A172 (cell line): ENCODE measurements at places on chromosomes 2 and 18.

DNA sequence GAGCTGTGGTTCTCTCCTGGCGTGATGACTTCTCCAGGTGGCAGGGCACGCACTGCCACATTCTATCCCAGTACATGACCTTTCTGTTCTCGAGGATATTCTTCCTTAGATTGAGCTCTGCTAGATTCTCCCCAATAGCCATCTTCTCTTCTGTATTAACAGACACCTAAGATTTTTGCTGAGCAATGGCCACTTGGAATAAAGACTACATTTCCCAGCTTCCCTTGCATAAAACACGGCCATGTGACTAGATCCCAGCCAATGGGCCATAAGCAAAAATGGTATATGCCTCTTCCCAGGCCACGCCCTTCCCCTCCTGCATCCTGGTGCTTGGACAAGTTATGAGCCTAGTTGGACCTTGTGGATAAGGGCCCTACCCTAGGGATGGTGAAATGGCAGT lies 82.1 kb downstream of the EIF2AK3 start:
- peak; percentile 80 for DNase-seq

GRCh38 chr2:37555457-37555856 lies 116.0 kb downstream of the CDC42EP3 start:
- DNase-seq, result no peak

DNA sequence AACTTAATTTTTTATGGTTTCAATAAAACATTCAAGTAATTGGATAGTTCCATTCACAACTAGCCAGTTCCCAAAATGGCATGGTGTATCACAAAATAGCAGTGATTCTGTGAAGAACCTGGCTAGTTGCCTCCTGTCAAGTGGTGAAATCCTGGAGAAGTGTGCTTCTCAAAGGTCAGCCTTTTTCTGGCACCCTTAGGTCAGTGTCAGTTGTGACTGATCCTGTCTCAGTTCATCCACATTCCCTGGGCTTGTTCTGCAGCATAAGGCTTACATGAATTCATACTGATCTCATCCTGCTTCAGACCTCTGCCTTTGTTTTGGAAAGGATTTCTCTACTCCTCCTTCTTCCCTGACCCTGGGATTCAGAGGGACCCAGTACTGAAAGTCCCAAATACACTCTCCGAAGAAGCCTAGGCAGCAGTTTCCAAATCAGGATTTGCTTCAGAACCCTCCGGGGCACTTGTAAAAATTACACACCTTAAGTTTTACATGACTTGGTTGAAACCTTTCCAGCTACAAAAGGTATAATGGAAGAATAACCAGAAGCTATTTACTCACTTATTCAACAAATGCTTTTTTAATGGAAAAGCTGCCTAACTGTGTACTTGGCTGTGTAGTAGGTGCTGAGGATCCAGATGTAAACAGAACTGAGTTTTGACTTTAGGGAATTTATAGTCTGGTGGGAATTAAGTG lies 11.0 kb downstream of the MAP3K20 start:
- no peak for DNase-seq

- no peak for DNase-seq
Observed at GRCh38 chr2:177315364-177315763, 50.8 kb upstream of the NFE2L2 start.

DNA sequence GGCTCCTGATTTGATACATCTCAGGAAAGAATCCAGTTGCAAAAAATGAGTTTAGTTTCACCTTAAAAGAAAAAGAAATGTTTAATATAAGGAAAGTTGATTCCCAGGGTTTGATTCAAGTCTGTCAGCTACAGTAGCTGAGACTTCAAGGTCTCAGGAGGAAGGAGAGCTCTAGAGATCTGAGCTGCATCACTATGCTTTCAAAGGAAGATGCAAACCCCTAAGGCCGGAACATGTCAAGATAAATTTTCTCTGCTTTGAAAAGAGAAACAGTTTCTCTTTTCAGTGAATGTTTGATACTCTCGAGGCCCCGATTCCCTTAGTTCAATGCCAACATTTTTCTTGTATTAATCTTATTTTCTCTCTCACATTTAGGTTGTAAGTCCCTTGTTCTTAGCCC lies 128.6 kb downstream of the RGPD3 start:
- DNase-seq, result no peak

- DNase-seq, result no peak
Observed at GRCh38 chr2:189048189-189048588, 74.0 kb downstream of the COL3A1 start.

GRCh38 chr2:62362561-62362960 lies 143.4 kb downstream of the TMEM17 start:
- DNase-seq, result no peak

GRCh38 chr18:34991152-34991551 lies 50.1 kb upstream of the MAPRE2 start:
- DNase-seq, result no peak

- DNase-seq, result no peak
Observed at GRCh38 chr2:239213643-239214101, 187.1 kb downstream of the HDAC4 start.

GRCh38 chr18:66971960-66972359 lies 368.1 kb upstream of the CDH19 start:
- no peak for DNase-seq

DNA sequence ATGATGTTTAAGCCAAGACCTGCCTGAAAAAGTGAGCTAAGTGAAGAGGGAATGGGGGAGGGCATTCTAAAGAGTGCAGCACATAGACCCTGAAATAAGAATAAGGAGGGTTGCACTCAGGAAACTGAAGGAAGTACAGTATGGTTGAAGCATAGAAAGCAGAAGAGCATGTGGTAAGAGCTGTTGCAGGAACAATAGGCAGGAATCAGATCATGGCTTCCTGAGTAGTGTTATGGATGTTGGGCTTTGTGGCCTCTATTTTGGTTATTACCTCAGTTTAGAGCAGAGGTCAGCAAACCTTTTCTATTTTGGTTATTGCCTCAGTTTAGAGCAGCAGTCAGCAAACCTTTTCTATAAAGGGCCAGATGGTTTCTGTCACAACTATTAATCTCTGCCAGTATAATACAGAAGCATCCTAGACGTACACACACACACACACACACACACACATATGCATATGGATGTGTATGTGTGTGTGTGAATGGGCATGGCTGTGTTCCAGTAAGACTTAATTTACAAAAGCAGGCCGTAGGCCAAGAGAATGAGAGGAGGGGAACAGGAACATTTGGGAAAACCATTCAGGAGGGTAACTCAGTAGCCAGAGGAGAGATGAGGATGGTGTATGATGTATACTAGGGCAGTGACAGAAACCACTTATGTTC lies 91.1 kb upstream of the MYO3B start:
- no peak for DNase-seq

- DNase-seq, result peak; percentile 68
Observed at GRCh38 chr2:33068261-33068660, 121.5 kb downstream of the LTBP1 start.

DNA sequence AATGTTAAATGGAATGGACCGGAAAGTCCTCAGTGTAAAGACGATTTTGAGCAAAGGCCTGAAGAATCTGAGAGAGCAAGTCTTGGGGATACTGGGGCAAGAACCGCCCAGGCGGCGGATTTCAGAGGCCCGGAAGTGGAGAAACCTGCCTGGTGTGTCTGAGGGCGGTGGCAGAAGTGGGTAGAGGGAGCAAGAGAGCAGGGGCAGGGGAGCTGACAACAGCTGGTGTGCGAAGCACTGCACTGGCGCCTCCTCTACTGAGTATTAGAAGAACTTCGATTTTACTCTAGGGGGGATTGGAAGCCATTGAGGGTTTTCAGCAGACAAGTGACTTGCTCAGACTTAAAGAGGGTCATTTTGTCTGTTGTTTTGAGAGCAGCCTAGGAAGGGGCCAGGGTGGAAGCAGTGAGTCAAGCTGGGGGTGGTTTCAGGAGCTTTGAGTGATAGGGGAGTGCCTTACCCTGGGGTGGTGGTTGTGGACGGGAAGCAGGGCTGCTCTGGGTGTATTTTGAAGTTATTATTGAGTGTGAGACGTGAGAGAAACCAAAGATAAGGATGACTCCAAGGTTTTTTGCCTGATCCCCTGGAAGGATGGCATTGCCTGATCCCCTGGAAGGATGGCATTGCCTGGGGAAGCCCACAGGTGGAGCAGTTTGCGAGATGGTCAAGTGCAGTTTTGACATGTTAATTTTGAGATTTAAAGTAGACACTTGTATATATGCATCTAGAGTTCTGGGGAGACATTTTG lies 52.5 kb downstream of the ZNF236 start:
- no peak for DNase-seq

DNA sequence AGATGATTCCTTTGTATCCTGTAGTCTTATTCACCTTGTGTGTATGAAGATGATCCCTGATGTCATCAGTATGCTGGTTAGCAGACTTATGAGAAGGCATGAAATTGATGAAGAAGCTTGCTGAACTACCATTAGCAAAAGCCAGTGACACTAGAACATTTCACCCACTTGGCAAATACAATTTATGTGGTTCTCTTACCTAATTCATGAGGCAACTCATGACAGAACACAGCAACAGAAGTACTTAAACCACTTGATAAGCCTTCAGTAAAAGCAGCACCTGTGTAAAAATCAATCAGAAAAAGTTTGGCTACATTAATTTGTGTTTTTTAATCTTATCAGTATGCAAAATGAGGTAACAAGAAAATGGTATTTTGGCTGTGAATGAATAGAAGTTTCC lies 16.8 kb downstream of the SLC39A6 start:
- no peak for DNase-seq

DNA sequence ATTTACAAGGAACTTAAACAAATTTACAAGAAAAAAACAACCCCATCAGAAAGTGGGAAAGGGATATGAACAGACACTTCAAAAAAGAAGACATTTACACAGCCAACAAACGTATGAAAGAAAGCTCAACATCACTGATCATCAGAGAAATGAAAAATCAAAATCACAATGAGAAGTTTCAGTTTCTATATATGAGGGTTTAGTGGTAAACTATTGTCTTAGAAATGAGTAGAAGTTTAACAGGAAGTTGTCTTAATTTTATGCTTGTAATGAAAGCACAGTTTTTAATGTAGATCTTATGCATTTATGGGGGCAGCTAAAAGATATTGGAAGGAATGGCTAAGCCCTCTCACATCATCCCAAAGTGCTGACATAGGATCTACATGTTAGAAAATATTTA lies 325.4 kb downstream of the ERBB4 start:
- no peak for DNase-seq

GRCh38 chr18:49178736-49179135 lies 228.0 kb upstream of the SMAD7 start:
- DNase-seq, result no peak

DNA sequence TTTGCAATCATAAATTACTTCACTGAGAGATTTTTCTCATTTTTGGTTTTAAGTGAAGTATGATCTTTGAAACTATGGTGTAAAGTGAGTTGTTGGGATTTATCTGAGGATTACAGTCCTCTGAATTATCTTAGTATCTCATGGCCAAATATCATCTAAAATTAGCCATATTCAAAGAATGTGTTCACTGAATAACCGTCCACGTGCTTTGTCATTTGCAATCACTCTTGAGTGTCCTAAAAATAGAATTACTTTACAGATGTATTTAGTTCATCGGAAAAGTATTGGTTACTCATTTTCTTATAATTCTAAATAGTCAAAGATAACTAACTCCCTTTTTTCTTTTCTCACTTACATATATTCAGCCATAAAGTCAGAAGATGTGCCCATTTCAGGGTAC lies 141.2 kb downstream of the RTN4 start:
- DNase-seq, result no peak

DNA sequence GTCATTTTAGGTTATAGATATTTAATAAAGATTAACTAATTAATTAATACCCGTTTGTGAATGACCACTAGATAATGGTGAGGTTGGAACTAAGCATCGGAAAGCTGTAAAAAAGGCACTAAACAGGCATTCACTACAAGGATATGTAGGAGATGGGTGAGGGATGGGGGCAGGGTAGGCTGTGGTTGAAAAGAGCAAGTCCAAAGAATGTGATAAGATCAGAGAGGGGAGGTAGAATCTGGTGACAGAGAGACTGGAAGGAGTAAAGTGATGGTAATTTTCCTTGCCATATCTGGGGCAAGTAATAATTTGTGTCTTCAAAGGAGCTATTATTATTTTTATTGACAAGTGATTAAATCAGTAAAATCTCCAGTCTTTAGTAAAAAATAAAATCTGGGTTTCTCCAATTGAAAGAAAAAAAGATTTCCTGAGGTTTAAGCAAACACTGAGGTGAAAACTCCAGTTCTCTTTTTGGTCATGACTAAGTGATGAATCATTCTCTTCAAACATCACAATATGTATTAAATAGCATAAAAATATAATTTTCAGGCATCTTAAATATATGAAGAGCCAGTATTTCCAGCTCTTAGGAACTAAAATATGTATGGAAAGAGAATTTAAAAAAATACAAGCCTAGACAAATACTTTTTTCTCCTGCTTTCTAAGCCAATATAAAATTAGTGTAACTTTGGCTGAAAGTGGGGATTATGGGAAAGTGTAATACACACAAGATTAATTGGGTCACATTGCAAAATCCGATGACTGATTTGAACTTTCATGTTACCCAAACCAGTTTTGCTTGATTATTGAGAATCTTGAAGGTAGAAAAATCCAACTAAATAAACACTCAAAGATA lies 259.1 kb upstream of the RBMS1 start:
- peak; percentile 70 for DNase-seq

DNA sequence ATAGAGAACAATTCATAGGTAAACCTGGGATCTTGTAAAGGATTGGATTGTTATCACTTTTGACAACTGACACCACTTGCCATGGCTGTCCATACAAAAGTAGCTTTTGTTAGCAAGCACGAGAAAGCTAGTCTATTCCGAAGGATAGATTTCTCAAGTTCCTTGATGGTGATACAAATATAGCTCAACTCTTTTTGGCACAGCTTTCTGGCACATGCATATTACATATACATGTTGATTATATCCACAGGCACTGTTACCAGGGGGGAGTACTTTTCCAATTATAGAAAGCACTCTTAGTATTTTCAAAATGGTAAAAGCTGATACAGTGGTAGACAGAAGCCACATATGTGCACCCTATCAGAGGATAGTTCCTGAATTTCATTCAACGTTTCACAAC lies 168.9 kb downstream of the UPP2 start:
- DNase-seq, result no peak

DNA sequence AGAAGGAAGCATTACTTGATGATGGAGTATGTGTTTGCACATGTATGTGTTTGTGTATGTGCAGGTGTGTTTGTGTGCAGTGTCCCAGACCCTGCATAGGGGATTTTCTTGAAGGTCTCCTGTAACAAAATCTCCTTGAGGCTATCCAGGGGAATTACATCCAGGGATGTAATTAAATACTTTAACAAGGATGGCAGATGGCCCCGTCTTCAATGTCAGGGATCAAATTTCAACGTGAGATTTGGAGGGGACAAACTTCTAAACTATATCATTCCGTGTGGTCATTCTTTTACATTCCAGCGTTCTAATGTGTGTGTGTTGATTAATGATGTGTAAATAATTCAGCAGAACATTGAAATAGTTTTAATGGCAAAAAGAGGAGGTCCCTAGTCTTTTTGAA lies 3.3 kb downstream of the UGT1A9 start:
- no peak for DNase-seq

GRCh38 chr18:13680612-13681011 lies 45.7 kb downstream of the FAM210A start:
- no peak for DNase-seq

DNA sequence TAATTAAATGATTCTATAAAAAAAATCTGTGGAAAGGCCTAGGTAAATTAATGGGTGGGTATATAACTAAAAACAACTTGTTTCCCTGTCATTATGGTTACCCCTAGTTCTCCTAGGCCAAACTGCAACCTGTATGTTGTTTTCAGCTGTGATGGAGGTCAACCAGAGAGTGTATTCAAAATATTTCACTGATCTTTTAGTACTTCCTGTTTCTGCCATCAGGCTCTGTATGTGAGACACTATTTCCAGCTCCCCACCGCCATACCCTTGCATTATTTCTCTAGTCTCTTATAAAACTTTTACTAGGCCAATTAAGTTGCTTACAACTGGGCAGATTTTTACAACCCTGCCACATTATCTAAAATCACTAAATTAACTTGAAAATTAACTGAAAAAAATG lies 21.0 kb upstream of the CDKL4 start:
- DNase-seq, result no peak
